ENCODE measurements at places on chromosomes 5 and 9.

DNA sequence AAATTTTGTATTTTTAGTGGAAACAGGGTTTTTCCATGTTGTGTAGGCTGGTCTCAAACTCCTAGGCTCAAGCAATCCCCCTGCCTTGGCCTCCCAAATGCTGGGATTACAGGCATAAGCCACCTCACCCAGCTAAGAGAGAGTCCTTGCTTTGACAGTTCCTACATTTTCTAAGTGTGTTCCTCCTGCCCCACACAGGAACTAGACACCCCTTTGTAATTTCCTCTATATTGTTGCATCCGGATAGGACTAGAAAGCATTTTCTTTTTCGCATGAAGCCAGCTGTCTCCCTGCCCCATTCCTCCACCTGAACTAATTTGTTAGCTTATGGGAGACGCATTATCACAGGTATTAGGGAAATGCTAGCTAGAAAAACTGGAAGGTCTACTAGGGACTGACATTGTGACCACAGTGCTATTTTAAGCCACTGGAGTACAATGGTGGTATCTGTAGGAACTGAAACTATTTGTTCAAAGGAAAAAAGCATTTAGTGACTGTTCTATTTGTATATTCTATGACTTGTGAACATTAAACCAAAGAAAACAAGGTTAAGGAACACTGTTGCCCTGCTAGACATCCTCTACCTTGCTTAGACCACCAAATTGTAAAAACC is 214.1 kb downstream of the SMARCA2 start:
- no peak for DNase-seq

DNA sequence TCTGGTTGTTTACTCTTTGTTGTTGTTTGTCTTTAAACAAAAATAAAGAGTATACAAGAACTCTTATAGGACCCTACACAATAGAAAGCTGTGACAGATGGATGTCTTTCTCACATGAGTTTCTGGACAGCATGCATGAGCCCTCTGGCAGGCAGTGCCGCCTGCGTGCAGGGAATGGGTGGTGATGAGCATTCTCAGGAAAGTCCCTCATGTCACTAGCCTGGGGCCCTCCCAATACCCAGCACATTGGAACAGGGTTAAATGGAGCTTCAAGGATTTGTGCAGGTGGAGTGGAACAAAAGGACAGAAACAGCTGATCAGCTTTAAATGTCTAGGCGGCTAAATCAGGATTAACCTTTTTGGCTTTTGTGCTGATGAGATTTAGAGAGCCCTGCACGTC is 181.0 kb upstream of the CD180 start:
- DNase-seq: no peak

DNA sequence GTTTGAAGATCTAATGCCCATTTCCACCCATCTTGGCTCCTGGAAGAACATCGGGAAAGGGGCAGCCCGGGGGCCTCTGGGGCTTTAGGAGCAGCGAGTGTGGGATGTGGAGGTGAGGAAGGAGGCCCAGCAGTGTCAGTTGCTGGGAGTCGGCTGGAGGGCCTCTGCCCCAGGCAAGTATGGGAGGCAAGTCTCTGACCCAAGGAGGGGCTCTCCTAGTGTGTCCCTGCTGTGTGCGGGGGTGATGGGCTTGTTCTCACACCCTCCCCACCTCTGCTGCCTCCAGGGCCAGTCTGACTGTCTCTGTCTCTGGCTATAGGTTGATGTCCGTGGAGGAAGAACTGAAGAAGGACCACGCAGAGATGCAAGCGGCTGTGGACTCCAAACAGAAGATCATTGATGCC is 129.7 kb downstream of the DAB2IP start:
- no peak for DNase-seq

- no peak for DNase-seq
Measured at GRCh38 chr9:81609782-81610739, 79.3 kb downstream of the TLE1 start.

DNA sequence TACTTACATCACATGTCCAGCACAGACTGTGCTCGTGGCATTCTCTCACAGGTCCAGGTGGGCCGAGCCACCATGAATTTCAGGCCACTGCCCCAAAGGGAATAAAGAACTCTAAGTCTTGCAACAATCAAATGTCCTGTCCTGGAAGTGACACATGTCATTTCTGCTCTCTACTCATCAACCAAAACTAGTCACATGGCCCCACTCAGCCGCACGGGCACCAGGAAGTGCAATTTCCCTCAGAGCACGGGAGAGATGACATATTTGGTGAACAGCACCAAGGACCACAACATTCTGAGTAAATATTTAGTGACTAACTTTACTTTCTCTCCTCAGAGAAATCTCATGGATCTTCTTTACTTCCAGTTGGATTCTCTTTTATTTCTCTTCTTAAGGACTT is 131.1 kb upstream of the TUT7 start:
- DNase-seq: no peak

DNA sequence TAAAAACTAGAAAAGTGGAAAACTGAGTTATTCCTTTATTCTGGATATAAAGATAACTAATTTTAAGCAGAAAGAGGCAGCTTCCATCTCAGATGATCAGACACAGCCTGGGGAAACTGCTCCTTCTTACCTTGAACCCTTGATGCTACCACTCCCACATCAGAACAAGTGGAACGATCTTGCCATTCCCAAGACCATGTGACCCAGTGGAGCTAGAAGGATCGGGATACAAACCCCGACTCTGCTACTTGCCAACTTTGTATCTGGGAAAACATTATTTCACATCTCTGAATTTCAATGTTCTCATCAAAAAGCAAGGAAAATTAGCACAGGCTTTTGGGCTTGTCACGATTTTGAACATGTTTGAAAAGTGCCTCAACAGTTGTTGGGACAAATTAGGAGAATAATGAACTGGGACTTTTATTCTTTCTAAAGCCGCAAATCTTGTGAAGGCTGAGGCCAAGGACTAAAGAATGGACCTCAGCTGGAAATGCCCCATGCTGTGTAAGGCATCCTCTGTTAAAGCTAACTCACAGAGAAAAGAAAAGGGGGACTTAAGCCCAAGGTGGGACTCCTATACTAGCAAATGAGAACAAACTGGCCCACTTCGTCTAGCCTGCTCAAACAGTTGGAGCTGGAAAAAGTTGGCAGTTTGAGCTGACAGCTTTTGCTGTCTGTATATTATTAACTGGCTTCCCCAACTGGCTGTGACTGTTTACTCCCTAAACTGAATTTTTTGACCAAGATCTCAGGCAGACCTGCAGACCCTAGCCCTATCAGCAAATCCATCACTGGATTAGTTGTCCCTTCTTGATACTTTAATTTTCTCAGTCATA is 552.3 kb downstream of the EFNA5 start:
- DNase-seq: no peak

DNA sequence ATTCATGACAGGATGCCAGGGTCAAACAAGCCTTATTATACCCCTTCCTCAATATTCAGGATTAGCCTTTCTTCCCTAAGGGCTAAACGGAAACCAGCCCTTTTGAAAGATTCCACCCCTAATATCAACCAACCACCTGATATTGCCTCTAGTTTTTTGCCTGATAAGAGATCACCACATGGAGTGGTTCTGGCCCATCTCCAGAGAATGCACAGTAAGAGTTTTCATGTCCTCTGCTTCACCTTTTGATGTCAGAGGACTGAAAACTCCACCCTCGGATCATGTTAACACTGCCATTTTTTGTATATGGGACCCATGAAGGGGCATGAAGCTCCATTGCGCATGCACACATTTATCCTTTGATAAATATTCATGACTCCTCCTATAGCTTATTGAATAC is 5.8 kb upstream of the LNPEP start:
- no peak for DNase-seq

DNA sequence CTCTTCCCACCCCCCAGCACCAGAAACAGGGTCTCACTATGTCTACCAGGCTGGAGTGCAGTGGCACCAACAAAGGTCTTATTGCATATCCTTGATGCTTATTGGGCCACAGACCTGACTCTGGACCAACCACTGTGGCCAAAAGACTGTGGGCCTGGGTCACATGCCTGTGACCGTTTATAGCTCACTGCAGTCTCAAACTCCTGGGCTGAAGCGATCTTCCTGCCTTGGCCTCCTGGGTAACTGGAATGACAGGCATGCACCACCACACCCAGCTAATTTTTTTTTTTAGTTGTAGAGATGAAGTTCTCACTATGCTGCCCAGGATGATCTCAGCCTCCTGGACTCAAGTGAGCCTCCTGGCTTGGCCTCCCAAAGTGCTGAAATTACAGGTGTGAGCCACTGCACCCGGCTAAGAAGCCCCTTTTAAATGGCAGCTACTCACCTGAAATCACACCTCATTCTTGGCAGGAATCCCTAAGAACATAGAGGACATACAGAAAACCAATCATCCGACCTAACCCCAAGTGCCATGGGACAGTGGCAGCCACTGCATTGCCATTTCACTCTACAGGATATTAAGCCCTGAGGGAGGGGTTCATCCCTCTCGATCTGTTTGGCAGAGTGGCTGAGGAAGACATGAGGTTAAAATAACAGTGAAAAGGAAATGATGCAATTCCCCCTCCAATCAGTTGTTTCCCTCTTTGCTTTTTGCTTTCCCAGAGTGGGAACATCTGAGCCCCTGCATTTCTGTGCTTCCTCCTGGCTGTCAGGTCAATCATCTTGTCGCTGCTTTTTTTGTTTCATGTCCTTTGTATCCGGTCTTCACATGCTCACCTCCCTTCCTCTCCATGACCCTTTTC is 74.6 kb downstream of the LRRC70 start:
- DNase-seq: no peak

- no peak for DNase-seq
Measured at GRCh38 chr9:126155756-126156664, 170.6 kb upstream of the MVB12B start.

GRCh38 chr5:10275991-10276390 is 25.9 kb downstream of the CCT5 start:
- DNase-seq: no peak

DNA sequence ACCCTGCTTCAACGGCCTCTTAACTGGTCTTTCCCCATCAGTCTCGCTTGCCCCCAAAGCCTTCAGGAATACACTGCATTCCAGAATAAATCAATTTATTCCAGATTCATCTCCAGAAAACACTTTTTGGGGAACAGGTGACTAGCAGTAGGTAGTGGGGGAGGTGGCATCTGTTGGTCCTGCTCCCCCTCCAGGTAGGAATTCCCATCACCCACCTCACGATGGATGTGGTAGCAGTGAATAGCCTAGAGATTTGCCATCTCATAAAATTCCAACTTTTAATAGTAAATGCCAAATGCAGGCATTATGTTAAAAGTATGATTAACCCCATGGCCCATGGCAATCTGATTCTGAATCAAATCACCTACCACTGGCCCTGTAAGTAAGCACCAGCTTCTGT is 142.7 kb downstream of the MED27 start:
- DNase-seq: no peak

GRCh38 chr5:31811210-31811609 is 172.3 kb downstream of the PDZD2 start:
- DNase-seq: no peak

- no peak for DNase-seq
Measured at GRCh38 chr9:76475686-76476085, 16.7 kb downstream of the GCNT1 start.

- DNase-seq: no peak
Measured at GRCh38 chr5:122195802-122196394, 66.6 kb downstream of the ZNF474 start.

- DNase-seq: no peak
Measured at GRCh38 chr5:32805971-32806638, 95.0 kb downstream of the NPR3 start.

DNA sequence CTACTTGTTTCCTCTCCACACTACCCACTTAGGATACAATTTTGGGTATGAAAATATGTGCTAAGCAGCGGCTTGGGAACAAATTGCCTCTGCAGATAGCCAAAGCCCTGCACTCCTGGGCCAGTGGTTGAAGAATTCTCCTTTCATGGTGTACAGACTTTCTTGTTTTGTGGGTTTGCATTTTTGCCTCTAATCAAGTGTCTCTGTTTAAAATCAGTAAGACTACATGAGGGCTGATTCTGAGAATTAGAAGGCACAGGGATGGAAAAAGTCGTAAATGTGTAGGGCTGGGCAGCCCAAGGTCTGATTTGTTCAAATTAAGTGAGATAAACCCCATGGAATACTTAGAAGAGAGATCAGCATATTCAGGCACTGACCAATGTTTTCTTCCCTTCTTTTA is 103.7 kb upstream of the CD180 start:
- DNase-seq: no peak

DNA sequence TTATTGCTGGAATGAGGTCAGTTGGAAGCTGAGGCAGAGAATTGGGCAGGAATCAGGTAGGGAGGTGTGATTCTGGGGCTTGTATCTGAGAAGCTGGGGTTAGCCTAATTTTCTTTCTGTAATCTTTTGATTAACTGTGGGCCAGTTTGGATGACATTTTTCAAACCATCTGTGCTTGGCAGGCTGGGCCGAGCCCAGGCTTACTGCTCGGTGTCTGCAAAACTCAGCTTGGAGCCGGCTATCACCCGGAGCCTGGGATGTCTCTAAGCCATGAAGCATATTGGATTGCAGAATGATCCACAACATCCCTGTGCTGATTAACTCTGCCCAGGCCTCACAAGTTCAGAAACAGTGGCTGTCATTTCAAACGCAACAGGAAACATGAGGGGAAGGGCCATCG is 26.5 kb downstream of the KCNMB1 start:
- DNase-seq: no peak

DNA sequence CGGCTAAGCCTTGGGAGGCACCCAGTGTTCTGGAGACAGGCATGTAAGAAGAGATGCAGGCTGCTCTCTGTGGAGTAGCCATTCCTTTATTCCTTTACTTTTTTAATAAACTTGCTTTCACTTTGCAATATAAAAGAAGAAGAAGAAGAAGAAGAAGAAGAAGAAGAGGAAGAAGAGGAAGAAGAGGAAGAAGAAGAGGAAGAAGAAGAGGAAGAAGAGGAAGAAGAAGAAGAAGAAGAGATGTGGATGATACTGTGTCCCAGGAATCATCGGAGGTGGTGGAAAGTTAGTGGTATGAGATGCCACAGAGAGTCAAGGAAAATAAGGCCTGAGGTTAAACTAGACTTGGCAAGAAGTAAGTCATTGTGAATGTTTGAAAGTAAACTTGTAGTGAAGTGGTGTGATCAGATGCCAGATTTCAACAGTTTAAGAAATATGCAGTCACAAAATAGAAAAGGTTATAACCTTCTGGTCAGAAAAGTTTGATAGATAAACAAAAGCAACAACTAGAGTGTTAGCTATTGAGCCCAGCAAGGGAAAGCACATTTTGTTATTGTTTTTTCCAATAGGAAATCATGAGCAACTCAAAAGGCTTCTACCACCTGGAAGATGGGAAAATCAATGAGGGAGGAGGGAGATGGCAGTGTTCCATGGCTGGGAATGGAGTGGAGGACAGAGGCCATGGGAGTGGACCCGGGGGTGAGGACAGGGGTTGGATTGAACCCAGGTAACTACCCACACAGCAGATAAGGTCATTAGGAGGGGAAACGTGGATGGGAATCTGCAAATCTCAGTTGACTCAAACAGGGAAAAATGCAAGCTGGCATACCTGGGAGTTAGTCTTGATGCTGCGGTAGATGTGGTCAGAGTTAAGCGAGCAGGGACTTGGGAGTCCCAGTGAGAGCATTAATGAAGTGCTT is 16.8 kb downstream of the AOPEP start:
- DNase-seq: no peak

DNA sequence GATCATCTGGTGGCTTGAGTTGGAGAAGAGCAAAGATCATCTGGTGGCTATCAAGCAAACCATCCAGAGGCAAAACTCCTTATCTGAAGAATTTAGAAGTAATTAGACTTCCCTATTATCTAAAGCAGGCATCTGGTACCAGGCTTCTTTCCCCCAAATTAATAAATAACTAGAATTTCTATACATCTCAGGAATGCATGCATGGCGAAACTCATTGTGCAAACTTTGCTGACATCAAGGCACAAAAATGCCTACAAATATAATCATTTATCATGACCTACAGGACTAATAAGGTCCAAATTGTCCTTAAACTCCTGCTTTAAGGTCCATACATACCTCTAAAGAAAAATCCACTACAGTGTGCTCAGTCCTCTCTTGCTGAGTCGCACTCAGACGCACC is 6.0 kb downstream of the OR13D1 start:
- no peak for DNase-seq
